ENCODE measurements at places on chromosomes 5 and 9.

DNA sequence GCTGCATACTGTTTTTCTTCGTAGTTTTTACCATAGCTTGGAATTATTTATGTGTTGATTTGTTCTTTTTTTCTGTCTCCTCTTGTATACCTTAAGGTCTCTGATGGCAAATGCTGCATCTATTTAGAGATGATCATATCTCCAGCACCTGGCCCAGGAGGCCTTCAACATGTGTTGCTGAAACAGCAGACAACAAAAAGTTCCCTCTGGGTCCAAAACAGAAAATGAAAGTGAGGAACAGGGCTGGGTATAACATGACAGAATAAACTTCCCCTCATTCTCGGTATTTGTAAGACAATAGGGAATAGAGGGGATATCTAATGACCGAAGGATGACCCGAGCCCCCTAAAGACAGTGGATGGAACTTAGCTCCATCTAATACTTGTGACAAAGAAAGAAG, 22.7 kb upstream of the PCSK1 start:
- no peak for DNase-seq

DNA sequence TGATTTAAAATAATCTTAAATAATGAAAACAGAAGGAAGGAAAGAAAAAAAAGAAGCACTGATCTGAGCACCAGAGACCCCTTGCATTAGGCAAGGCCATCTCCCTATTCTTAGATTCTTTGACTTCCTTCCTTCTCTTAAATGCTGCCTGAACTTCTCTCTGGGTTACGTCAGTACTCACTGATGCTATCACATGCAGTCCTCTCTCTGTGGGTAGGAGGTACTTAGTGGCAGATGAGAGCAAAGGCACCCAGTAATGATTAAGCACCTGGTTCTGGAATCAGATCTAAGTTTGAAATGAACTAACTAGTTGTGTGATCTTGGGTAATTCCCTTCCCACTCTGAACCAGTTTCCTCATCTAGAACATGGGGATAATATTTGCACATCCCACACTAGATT, 110.3 kb upstream of the TBC1D2 start:
- no peak for DNase-seq

DNA sequence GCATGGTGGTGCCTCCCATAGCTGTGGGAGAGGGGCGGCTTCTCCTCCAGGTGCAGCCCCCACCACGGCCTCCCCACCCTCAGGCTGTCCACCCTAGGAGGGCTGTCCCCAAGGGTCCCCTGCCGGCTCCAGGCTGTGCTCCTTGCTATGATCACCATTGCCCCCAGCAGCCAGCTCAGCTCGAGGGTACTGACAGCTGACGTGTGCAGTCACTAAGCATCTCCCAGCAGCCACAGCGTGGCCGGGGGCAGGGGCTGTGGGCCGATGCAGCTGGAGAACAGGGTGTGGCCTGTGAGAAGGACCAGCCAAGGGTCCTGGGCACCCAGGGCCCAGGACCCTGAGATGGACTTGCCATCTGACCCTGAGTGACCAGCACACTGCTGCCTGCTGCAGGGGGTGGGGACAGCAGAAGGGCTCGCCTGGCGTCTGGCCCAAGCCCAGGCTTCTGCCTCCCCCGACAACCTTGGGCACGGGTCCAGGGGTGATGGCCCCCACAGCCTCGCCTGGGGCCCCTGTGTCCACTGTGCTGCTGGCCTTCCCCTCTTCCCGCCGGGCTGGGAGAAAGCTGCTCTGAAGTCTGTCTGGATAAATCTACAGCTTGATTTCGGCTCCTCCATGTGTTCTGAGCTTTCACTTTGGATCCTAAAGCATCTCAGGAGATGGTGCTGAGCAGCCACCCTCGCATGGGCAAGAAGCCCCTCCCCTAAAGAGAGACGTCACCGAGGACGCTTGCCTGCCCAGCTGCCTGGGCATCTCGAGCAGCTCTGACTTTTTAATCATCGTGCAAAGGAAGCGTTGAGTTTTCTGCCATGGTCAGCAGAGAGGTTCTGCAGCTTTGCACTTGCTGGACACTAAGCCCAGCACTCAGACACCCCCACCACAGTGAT, 5.5 kb downstream of the KCNT1 start:
- DNase-seq: no peak

GRCh38 chr5:880816-881550, 11.6 kb downstream of the BRD9 start:
- no peak for DNase-seq

DNA sequence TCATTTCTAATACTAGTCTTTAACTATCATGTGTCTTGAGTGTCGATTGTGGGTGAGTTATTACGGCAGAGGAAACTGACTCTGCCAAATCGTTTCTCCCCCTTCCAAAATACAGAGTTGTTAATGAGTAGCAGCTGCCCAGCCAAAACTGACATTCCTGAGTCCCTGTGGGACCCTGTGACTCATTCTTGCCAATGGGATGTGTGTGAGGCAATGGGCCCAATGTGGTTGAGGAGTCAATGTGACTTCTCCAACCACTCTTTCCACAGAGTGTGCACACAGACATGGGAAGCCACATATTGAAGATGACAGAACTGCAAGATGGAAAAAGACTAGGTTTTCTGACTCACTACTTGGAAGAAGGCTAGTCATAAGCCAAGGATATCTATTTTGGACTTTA, 434.7 kb downstream of the DTWD2 start:
- no peak for DNase-seq

- DNase-seq: no peak
These were observed 64.2 kb downstream of the MYO10 start for GRCh38 chr5:16871746-16872339.

- DNase-seq: peak; percentile 44
These were observed 72.3 kb downstream of the SLCO4C1 start for GRCh38 chr5:102223542-102224477.

DNA sequence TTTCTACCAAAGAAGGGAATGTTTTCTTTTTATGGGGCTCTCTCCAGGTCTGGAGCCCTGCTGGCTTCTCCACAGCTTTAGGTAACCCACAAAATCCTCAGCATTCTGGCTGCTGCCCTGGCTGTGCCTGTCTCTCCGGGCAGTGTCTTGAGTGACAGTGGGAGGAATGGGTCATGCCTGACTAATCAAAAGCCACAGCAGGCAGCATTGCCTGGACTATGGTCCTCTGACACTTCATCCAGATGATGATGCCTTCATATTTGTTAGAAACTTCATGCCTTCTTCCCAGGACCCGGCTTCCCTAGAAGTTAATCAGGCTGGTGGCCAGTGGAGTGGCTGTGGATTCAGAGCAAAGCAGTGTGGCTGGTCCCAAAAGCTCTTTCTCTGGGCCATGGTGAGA, 32.2 kb upstream of the TGFBI start:
- no peak for DNase-seq

DNA sequence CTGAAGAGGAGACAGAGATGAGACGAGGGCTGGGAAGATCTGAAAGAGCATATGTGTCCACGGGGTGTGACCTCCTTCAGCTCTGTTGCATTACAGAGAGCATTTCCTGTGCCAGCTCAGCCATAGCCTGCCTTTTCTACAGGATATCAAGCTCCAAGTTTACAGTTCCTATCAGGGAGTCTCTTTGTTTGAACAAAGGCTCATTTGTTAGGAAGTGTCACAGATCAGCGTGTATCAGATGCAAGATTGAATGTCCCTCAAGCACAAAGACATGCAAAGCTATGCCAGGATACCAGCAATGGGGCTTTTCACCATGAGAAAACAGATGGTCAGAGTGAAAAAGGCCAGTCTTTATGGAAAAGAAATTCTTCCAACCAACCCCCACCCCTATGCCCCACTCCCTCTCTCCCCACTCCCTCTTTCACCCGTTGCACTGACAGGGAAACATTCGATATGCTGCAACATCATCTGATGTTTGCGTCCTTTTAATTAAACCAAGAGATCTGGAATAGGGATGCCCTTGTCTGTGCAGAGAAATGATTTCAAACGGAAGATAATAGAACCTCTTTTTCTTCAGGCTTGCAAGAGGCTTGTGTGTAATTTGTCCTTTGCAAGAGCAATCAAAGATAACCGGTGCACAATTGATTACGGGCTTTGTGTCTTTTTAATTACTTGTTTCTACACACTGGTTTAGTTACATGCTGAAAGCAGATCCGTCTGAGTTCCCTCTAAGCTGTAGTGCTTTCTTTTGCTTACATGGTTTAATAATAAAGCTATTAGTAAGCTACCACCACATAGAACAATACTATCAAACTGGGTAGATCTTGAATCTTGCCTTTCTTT, 263.1 kb upstream of the RGMB start:
- DNase-seq: no peak

DNA sequence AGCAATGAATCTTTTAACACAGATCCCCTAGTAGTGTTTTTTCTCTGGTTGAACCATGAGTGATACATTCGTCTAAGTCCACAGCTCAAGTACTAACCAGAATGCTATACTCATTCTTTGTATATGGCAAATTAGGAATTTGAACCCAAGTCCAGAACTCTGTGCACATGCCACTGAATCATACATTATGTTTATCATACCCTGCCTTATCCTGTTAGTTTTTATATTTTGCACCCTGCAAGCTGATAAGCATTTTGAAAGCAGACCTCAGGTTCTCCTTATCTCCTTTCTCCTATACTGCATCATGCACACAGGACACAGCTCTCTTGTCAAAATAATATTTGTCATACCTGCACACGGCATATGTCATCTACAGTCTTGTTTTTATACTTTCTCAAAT, 54.6 kb upstream of the ELL2 start:
- no peak for DNase-seq

- DNase-seq: no peak
These were observed 19.4 kb downstream of the RAB14 start for GRCh38 chr9:121182101-121182836.

DNA sequence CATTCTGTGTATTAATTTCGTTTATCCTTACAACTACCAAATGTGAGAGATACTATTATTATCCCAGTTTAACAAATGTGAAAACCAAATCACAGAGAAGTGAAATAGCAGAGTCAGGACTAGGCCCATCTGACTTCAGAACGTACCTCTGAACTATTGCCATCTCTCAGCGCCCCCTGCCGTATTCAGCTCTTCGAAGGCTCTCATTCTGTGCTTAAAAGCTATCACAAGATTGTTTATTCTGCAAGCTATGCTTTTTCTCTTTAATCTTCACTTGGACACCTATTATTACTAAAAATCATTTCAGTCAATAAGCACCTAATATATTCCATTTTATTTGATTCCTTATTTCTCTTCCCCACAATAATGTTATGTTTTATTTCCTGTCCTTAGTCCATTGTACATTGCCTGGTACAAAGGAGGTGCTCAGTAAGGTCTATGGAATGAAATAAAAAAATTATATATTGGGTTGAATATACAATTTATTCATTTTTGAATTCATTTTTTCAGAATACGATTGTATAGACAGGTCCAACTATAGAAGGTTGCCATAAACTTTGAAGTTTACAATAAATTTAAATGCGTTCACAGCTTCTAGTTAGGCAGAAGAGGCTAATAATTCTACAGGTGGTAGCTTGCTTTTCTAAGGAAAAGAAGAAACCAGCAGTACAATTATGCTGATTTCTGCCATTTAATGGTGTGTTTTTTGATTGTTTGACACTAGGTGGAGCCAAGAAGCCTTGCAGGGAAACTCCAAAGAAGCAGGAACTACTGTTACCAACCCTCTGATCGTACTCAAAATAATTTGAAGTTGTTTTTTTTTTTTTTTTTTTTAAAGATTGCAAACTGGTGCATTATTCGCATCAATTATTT, 202.2 kb upstream of the DMRTA1 start:
- DNase-seq: peak; percentile 30

DNA sequence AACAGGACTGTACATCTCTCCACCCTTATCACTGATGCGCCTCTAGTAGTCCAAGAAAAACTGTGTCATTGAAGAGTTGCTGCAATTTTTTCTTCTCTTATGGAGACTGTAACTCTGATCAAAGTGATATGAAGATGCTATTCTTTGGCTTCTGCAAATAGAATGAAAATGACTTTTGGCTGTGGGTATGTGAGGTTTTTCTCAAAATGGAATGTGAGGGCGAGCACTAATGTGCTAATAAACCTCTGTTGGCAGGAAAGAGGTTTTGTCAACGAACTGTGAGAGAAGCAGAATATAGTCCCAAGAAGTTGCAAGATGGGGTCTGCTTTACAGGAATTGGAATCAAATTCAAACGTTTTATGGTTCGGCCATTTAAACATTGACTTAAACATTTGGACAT, 252.0 kb upstream of the GAS1 start:
- no peak for DNase-seq

- DNase-seq: no peak
These were observed 117.5 kb downstream of the ZNF608 start for GRCh38 chr5:124628721-124629596.

- no peak for DNase-seq
These were observed 214.4 kb upstream of the MVB12B start for GRCh38 chr9:126112135-126112720.

DNA sequence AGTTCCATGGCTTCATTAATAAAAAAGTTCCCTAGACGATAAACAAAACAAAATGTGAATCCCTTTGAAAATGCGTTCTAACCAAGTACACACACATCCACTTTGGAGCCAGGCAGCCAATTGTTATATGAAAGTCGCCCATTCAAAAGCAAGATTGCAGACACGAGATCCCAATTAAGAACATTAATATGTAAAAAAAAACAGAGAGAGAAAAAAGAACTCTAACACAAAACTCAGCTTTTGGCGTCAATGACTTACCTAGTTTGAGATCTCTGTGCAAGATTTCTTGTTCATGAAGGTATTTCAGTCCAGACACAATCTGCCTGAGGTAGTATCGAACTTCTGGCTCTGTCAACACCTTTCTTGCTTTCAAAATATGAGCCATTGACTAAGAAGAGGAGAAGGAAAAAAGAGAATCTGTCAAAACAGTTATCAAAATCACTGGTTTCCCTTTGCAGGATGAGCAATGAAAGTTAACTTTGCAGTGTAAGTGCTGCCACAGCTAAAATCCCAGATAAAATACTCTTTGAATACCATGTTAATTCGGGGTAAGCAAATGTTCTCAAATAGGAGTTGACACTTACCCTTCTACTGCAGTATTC, 1.6 kb downstream of the PLK2 start:
- no peak for DNase-seq

DNA sequence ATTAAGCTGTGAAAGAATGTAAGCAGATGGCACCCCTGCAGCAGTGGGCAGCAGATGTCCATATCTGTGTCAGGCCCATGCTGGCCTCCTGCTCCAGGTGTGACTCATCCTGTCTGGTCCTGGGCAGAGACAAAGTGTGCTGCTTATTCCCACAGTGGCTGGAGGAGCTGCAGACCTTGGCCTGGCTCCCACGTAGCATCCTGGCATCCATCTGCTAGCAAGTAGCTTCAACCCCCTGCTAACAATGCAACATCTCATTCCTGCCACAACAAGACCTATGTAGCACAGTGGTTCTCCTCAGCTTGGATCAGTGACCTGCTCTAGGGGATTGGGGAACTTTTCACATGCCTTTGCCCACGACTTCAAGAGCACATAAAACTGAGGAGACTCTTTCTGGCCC, 126.4 kb upstream of the SLC12A2 start:
- DNase-seq: no peak

DNA sequence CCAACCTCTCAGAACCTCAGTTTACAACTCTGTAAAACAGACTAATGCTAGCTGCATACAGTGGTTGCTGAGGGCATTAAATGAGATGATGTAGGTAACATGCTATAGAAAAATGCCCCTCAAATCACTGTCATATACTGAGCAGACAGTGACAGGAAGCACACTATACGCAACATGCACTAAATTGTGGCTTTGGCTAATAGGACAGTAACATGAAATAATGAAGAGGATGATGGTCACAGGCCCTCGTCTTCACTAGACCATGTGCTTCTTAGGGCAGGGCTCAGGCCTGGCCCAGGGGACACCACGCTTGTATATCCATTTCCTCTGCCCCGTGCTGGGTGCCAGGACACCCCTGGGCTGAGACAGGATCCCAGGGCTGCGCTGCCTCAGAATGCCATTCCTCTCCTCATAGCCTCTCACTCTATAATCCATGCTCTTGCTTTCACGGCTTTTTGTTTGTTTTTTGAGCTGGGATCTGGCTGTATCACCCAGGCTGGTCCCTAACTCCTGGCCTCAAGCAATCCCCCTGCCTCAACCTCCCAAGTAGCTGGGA, 18.9 kb downstream of the CSF1R start:
- DNase-seq: peak; percentile 16

Data from activated CD4-positive, alpha-beta T cell treated with anti-CD3 and anti-CD28 coated beads, Interleukin-2, amount 50 U/mL, for 16 hours (primary cell).